SJCRH30 (cell line): ENCODE measurements at places on chromosomes 5 and 9. TPM values are rescaled to one million over a fixed set of nuclear protein-coding genes. Genes with fewer than 3 reads are reported as not detected.

The NR2F1 gene
- 18.2 and 18.7 TPM in 2 replicates for total RNA-seq

- no peak overlapping the region for H3K4me3 ChIP-seq
- DNase-seq: peak; percentile 91
- H3K4me1 ChIP-seq: peaks cover 67% of the 10 kb centered on the region
- no peaks in the 10 kb centered on the region for H3K36me3 ChIP-seq
- no peaks in the 10 kb centered on the region for H3K27me3 ChIP-seq
- H3K27ac ChIP-seq: peak overlapping the region; percentile 14; the same call in 1 of the 2 replicates
These were observed 409.5 kb downstream of the ARHGEF28 start for GRCh38 chr5:74035521-74035937.

The UGT3A2 gene
- not detected in 2 replicates for total RNA-seq

GRCh38 chr5:14806456-14806855 lies 65.1 kb downstream of the ANKH start:
- no peak for DNase-seq
- H3K27ac ChIP-seq: no peak overlapping the region
- H3K27me3 ChIP-seq: no peaks in the 10 kb centered on the region
- no peaks in the 10 kb centered on the region for H3K36me3 ChIP-seq
- H3K4me1 ChIP-seq: 0 out of 2 replicates have a peak, but pooled peaks cover 3% of the 10 kb centered on the region

The LCN12 gene
- total RNA-seq: not detected in 2 replicates

GRCh38 chr9:88922091-88922490 lies 69.2 kb upstream of the S1PR3 start:
- H3K4me3 ChIP-seq: no peak overlapping the region
- no peaks in the 10 kb centered on the region for H3K4me1 ChIP-seq
- no peak overlapping the region for H3K27ac ChIP-seq
- H3K36me3 ChIP-seq: no peaks in the 10 kb centered on the region

The ERCC6L2 gene
- 62.2 and 77.7 TPM in 2 replicates for total RNA-seq

GRCh38 chr5:157761690-157762621 lies 18.4 kb downstream of the LSM11 start:
- no peaks in the 10 kb centered on the region for H3K27me3 ChIP-seq
- DNase-seq: peak; percentile 46
- H3K4me3 ChIP-seq: no peak overlapping the region
- no peaks in the 10 kb centered on the region for H3K36me3 ChIP-seq
- H3K27ac ChIP-seq: no peak overlapping the region
